ENCODE measurements at places on chromosomes 11 and 22.

DNA sequence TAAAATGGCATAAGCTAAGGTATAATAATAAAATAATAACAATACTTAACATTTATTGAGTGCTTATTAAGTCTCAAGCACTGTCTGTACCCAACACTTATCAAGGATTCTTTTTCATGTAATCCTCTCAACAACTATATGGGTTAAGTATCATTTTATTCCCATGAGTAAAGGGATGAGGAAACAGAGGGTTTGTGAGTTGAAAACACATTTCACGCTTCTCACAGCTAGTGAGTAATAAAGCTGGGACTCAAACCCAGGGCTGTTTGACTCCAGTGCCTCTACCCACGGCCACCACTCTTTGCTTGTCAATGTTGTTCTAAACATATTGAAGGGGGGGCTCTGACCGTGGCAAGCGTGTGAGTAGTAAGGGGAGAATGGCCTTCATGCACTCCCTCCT lies 8.7 kb downstream of the CD3E start:
- no peak for DNase-seq

GRCh38 chr11:114304065-114304464 lies 7.9 kb downstream of the NNMT start:
- DNase-seq, result no peak

DNA sequence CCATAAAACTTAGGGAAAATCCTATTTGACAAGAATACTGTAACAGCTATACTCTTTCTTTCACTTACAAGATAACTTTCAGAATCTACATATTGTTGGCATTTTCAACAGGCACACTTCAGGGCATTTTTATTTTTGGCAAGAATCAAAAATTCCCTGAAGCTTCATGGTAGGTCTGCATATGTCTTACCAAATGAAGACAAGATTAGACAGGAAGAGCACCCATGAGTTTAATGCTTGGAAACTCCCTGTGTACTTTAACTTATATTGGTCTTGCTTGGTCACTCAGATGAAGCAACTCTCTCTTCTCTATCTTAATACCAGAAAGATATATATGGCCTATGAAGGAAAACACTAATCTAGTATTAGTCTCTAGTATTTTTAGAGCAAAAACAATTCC lies 137.7 kb downstream of the ATG16L2 start:
- DNase-seq, result no peak

DNA sequence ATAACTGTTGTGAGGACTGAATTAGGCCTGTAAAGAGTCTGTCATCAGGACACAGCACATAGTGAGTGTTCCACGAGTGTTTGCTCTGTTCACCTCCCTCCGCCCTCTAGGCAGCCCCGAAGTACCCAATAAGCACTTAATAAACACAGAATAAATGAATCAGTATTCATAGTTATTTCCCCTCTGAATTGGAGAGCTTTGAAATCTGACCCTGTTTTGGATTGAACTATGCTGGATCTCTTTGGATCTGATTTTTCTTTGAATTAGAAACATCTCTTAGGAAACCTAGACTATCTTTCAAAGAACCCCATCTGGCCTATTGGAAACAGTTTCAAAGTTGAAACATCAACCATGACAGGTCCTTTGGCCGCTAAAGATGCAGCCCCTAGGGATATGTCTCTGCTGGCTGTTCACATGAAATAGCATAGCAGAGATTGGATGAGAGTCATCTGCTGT lies 615.5 kb downstream of the NTM start:
- no peak for DNase-seq

DNA sequence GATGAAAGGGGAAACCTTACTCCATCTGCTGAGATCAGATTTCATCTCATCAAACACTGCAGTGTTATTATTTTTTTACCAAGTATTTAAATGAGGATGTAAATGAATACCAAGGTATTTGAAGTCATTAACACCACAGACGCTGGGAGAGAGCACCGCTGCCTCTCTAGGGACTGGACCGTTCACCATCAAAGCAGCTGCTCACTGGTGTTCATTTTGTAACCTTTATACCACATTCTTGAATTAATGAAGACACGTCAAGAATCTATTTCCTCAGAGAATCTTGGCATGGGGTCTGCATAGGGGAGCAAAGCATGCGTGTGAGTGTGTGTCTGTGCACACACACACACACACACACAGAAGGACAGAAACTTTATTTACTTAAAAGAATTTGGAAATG lies 15.6 kb downstream of the SIAE start:
- DNase-seq, result no peak

GRCh38 chr22:20956258-20957101 lies 10.6 kb upstream of the AIFM3 start:
- DNase-seq, result peak; percentile 72

- DNase-seq, result no peak
Measured at GRCh38 chr22:22894740-22895731, 7.4 kb downstream of the IGLL5 start.

GRCh38 chr11:77590194-77590782 lies 535 bp downstream of the AQP11 start:
- peak; percentile 46 for DNase-seq

- DNase-seq, result peak; percentile 33
Measured at GRCh38 chr11:22787551-22788162, 41.9 kb downstream of the SVIP start.

DNA sequence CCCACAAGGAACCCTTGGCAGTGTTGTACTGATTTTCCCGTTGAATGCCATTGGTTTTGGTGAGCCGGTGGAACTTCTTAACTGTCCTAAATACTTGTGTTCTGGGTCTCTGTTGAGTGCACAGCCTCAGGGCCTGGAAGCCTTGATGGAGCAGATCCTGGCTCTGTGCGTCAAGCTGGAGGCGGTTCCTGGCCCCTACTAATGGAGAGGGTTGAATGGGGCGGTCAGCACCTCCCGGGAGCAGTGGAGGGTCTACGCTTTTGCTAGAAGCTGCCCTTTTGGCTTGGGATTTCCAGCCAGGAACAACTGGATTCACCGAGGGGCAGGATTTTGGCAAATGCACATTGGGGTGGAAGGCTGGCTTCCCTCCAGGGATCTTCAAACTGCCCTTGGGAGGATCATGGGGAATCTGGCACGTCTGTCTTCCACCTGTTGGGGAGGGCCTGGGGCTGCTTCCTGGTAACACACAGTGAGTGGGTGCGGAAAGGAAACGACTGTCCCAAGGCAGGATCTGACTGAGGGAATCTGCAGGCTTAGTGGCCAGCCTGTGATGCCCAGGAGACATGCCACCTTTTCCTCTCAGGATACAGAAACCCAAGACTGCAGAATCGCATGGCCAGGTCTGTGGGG lies 6.9 kb upstream of the OSBPL5 start:
- no peak for DNase-seq

GRCh38 chr11:105858841-105859240 lies 163.2 kb downstream of the MSANTD4 start:
- DNase-seq, result no peak

DNA sequence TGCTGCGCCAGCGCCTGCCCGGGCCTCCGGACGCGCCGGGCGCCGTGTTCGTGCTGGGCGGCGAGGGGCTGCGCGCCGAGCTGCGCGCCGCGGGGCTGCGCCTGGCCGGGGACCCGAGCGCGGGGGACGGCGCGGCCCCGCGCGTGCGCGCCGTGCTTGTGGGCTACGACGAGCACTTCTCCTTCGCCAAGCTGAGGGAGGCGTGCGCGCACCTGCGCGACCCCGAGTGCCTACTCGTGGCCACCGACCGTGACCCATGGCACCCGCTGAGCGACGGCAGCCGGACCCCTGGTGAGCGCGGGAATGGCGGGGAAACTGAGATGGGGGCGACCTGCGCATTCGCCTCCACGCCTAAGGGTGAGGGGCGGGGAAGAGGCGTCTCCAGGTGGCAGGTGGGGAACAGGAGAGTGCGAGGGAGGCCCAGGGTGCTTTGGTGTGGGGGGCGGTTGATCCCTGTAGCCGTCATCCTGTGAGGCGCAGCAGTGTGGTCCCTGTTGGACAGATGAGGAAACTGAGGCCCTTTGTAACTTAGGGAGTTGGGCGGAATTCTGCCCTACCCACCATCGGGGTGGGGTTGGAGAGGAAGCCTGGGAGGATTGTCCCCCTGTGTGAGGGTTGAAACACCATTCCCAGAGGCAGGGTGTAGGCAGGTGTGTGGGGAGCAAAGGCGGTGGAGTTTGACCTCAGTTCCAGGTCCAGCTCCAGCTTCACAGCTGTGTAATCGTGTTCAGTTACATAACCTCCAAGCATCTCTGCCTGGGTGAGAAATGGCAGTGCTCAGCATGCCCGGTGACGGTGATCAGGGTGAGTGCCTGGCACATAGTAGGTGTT lies 758 bp downstream of the PDXP start:
- DNase-seq, result no peak

- no peak for DNase-seq
Measured at GRCh38 chr11:29634244-29634643, 382.6 kb downstream of the KCNA4 start.

DNA sequence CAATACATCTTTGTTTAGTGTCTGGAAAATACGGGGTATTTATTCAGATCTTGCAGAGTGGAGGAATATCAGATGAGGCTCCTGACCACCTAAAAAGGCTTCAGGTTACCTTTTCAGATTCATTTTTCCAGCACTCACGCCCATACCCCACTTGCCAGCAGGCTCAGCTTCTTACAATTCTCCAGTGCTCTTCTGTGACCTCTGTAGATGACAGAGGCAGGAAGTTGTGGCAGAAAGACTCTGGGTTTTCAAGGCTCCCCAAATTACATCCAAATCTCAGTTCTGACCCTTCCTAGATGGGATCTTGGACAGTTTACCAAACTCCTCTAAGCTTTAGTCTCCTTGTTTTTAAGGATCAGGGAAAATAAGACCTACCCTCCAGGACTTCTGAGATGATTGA lies 61.1 kb downstream of the SYTL2 start:
- DNase-seq, result no peak

DNA sequence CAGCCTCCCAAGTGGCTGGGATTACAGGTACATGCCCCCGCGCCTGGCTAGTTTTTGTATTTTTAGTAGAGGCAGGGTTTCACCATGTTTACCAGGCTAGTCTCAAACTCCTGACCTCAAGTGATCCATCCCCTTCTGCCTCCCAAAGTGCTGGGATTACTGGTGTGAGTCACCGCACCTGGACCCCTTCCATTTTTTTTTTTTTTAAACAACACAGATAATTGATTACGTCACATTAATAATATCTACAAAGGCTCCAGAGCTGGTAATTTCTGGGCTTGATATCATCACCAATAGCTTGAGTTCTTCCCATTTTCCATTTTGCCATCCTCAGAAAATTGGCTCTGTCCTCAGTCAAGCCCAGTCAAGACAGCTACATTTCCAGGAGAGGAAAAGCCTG lies 7.2 kb downstream of the TTLL1 start:
- DNase-seq, result no peak

- no peak for DNase-seq
Measured at GRCh38 chr11:115389790-115390189, 114.4 kb downstream of the CADM1 start.

GRCh38 chr22:30398685-30399680 lies 2.2 kb downstream of the SEC14L2 start:
- no peak for DNase-seq

- no peak for DNase-seq
Measured at GRCh38 chr11:79026803-79027445, 413.9 kb downstream of the TENM4 start.

- no peak for DNase-seq
Measured at GRCh38 chr11:70763606-70764005, 365.3 kb downstream of the CTTN start.

DNA sequence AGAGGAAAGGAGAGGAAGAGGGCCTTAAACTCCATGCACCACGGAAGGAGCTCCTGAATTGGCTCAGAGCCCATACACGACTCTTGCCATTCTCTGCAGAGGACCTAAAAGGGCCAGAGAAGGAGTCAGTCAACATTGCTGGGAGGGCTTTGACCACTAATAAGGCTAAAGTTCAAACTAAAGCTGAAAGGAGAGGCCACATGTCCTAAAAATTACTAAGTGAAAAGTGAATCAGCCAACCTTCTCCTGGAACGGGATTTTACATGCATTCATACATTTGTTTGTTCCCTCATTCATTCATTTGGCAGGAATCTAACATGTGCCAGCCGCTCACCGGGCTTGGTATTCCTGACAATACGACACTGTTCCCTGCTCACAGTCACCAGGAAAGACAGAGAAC lies 10.5 kb downstream of the CLMP start:
- no peak for DNase-seq

DNA sequence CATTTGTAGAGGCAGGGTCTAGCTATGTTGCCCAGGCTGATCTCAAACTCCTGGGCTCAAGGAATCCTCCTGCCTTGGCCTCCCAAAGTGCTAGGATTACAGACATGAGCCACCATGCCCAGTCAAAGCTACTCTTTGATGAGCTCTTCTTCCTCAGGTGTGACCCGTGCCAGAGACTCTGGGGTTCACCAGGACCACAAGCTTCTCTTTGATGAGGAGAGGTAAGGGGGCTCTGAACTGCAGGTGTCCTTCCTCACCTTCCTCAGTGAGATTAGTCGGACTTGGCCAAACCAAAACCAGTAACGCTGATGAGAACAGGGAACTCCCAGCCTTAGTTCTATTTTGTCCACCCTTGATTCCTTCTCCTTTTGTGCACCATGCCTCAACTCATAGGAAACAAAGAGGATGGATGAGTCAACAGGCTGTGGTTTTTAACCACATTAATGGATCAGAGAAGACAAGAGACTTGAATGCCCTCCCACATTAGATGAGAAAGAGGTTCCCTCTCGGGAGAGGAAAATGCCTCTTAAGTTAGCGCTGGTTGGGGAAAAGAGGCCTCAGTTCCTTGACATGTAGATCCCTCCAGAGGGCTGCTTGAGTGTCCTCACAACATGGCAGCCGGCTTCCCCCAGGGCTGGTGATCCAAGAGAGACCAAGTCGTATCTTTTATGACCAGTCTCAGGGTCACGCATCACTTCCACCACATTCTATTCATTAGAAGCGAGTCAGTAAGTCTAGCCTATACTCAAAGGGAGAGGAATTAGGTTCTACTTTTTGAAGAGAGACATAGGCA lies 25.7 kb upstream of the CTR9 start:
- no peak for DNase-seq

- no peak for DNase-seq
Measured at GRCh38 chr11:22581354-22582150, 44.1 kb downstream of the FANCF start.

- no peak for DNase-seq
Measured at GRCh38 chr11:111417766-111418435, 38.8 kb upstream of the POU2AF1 start.

GRCh38 chr11:70859180-70859579 lies 393.2 kb downstream of the SHANK2 start:
- DNase-seq, result no peak

- DNase-seq, result no peak
Measured at GRCh38 chr11:120601536-120601935, 90.0 kb downstream of the GRIK4 start.

DNA sequence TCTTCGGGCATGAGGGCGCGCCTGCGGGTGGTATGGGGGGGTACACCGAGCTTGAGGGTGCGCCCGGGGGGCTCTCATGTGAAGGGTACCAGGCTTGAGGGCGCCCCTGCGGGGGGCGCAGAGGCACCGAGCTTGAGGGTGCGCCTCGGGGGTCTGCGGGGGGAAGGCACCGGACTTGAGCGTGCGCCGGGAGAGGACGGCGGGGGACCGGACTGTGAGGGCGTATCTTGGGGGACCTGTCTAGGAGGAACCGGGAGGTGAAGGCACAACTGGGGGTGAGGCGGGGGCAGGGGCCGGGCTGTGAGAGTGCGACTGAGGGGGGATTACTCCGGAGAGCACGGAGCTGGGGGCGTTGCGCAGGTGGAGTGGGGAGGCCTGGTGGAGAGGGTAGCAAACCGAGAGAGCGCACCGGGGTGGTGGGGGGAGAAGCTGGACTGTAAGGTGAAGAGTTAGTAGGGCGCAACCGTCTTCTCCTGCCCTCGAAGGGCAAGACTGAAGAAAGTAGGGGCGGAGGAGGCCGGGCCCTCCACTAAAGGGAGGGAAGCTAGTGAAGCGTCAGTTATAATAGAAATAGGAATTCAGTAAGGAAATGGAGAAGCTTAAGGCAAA lies 1.1 kb upstream of the DDX6 start:
- DNase-seq, result peak; percentile 12

GRCh38 chr22:43988116-43988820 lies 33.0 kb downstream of the SAMM50 start:
- no peak for DNase-seq
